Aorta (tissue), 5 donors: ENCODE measurements at places on chromosomes 4 and X. TPM values are rescaled to one million over a fixed set of nuclear protein-coding genes. Genes with fewer than 3 reads are reported as not detected.
A peak's percentile ranks its signal among the peaks of the same experiment; 100 is the strongest.

Gene TXK
- polyA plus RNA-seq, result 0.87 TPM

Gene C4orf51
- polyA plus RNA-seq, result not detected

Gene MAGEC2
- not detected for polyA plus RNA-seq

Gene ARR3
- not detected for polyA plus RNA-seq

DNA sequence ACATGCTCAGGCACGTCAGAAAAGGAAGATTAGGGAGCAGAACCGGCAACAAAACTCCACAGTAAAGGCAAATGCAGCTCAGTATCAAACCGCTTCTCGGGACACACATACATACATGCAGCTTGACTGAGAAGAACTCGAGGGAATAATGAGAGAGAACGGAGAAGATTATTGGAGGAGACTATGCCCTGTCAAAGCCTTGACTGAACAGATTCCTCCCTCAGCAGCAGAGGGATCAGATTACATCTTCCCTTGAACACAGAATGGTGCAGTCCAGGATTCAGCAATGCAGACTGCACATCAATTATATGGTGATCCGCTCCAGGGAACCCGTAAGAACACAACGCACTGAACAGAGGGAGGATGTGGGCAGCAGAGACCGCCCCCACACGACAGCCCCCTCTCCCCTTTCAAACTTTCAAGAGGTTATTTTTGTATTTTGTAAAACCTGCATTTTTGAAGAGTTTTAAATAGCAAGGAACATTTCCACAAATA lies 183.2 kb downstream of the FBXW7 start:
- H3K4me3 ChIP-seq, result peak overlapping the region; percentile 82
- peak overlapping the region; percentile 26 for H3K27ac ChIP-seq
- H3K4me1 ChIP-seq, result peaks cover 1% of the 10 kb centered on the region
- no peaks in the 10 kb centered on the region for H3K27me3 ChIP-seq
- DNase-seq, result no peak

DNA sequence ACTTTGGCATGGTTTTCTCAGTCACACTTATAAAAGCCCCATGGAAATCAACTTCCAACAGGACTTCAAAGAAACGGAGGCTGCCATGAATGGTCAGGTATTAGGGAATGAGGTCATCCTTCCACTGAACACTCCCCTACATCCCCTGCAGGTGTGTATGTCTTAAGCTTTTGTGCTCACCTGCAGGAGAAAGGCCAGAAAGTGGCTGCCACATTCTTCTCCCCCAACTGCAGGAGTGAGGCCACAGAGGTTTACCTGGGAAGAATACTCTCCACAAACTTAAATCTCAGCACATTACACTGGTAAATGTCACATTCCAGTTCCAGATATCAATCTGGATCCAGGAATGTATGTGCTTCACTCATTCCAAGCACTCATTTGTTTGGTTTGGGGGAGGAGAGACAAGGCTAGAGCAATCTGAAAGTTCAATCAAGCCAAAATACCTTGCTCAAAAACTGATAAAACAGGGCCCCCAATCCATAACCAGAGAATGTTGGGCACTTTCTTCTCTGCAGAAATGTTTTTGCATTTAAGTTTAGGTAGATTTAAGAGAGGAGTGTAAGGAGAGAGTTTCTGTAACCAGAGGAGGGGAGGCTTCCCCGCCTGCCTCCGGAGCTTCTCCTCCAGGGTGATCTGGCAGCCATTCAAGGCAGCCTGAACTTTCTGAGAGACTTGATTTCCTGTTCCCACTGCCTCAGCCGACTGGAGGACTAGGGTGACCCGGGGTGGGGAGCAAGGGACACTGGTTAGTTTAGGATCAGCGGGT lies 15.4 kb downstream of the FAM9C start:
- H3K27me3 ChIP-seq, result no peaks in the 10 kb centered on the region
- H3K27ac ChIP-seq, result no peak overlapping the region
- H3K4me1 ChIP-seq, result no peaks in the 10 kb centered on the region
- no peak for DNase-seq
- H3K4me3 ChIP-seq, result no peak overlapping the region

Gene FGA
- 1.8 TPM for polyA plus RNA-seq

Gene RRH
- polyA plus RNA-seq, result not detected

DNA sequence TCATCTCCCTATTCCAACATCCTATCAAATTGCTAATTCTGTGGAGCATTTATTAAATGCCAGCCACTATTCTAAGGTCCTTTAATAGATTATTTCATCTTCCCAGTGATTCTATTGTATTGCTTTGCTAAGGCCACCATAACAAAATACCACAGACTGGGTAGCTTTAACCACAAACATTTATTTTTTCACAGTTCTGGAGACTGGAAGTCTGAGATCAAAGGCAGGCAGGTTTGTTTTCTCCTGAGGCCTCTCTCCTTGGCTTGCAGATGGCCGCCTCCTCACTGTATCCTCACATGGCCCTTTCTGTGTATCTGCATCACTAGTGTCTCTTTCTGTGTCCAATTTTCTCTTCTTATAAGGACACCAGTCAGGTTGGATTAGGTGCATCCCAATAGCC lies 64.5 kb downstream of the CPE start:
- no peak overlapping the region for H3K4me3 ChIP-seq
- H3K27ac ChIP-seq, result no peak overlapping the region
- H3K4me1 ChIP-seq, result peaks cover 12% of the 10 kb centered on the region

DNA sequence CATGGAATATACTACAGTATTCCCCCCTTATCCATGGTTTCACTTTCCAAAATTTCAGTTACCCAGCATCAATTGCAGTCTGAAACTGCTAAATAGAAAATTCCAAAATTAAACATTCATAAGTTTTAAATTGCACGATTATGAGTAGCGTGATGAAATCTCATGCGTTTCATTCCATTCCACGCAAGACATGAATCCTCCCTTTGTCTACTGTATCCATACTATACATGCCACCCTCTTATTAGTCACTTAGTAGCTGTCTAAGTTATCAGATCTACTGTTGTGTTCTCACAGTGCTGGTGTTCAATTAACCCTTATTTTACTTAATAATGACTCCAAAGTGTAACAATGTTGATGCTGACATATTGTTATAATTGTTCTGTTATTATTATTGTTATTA lies 261.2 kb upstream of the NDST4 start:
- DNase-seq, result no peak
- no peak overlapping the region for H3K4me3 ChIP-seq
- H3K27ac ChIP-seq, result no peak overlapping the region
- no peaks in the 10 kb centered on the region for H3K36me3 ChIP-seq

Gene PDK3
- 15.4 TPM for polyA plus RNA-seq

GRCh38 chrX:48714573-48714972 lies 18.0 kb downstream of the SUV39H1 start:
- H3K27me3 ChIP-seq, result no peaks in the 10 kb centered on the region
- no peak for DNase-seq
- H3K4me3 ChIP-seq, result no peak overlapping the region

Gene GLOD5
- 5.3 TPM for polyA plus RNA-seq

DNA sequence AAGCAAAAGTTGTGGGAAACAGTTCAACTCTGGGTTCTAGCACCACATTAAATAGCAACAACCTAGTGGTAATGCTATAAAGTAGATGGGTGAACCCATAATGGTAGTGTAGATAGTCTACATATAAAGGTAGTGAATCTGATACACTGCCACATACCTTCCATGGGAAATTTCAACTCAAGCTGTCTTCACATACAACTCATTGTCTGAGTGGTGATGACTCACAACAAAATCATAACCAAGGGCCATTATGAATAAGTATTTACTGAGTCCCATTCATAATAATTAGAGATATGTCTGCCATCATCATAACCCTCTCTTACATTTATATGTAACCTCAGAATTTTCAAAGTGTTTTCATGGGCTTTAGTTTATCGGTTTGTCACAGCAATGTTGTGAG lies 34.8 kb downstream of the EGF start:
- DNase-seq, result no peak
- no peaks in the 10 kb centered on the region for H3K36me3 ChIP-seq
- H3K27ac ChIP-seq, result no peak overlapping the region
- H3K27me3 ChIP-seq, result no peaks in the 10 kb centered on the region

Gene MAGEB1
- polyA plus RNA-seq, result not detected

GRCh38 chr4:113009461-113009860 lies 40.0 kb upstream of the ANK2 start:
- H3K27me3 ChIP-seq, result no peaks in the 10 kb centered on the region
- no peaks in the 10 kb centered on the region for H3K4me1 ChIP-seq
- no peak for DNase-seq
- H3K27ac ChIP-seq, result no peak overlapping the region
- no peaks in the 10 kb centered on the region for H3K36me3 ChIP-seq

Gene CTSO
- polyA plus RNA-seq, result 35.1 TPM

GRCh38 chr4:181018913-181019312 lies 1224.3 kb upstream of the TENM3 start:
- H3K4me1 ChIP-seq, result no peaks in the 10 kb centered on the region
- H3K27me3 ChIP-seq, result no peaks in the 10 kb centered on the region
- no peak overlapping the region for H3K4me3 ChIP-seq
- no peak overlapping the region for H3K27ac ChIP-seq

- no peak overlapping the region for H3K4me3 ChIP-seq
- no peaks in the 10 kb centered on the region for H3K36me3 ChIP-seq
- H3K27ac ChIP-seq, result no peak overlapping the region
- H3K4me1 ChIP-seq, result no peaks in the 10 kb centered on the region
- no peaks in the 10 kb centered on the region for H3K27me3 ChIP-seq
- no peak for DNase-seq
Measured at GRCh38 chrX:95893636-95894035, 791.0 kb upstream of the DIAPH2 start.

- no peak for DNase-seq
- peak overlapping the region; percentile 66 for H3K27ac ChIP-seq
- H3K4me1 ChIP-seq, result no peaks in the 10 kb centered on the region
- peak overlapping the region; percentile 59 for H3K4me3 ChIP-seq
Measured at GRCh38 chr4:51842167-51842553, 793 bp upstream of the DCUN1D4 start.

Gene SPINK2
- 3.6 TPM for polyA plus RNA-seq

GRCh38 chr4:181509073-181509472 lies 734.1 kb upstream of the TENM3 start:
- no peaks in the 10 kb centered on the region for H3K4me1 ChIP-seq
- no peaks in the 10 kb centered on the region for H3K36me3 ChIP-seq
- no peak overlapping the region for H3K27ac ChIP-seq
- no peak overlapping the region for H3K4me3 ChIP-seq

Gene ARX
- polyA plus RNA-seq, result not detected
